ENCODE measurements at places on chromosomes 7 and 10.

GRCh38 chr7:120738816-120739215 is 119.1 kb downstream of the TSPAN12 start:
- DNase-seq: no peak

DNA sequence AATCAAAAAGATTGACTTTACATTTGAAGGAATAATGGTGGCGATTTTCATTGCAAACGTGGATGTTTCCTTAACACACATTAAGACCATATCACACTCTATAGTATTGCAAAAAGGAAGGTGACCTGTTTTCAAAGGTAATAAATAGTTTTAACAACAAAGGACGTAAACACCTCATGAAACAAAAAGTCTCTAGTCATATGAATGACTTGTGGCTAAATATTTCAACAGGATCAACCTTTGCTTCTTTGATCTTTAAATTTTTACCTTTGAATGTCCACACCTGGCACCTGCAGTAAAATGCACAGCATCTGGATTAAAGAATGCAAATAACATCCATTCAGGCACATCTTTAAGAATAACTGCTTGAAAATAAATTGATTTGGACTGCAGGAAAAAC is 30.0 kb upstream of the FERD3L start:
- DNase-seq: no peak

DNA sequence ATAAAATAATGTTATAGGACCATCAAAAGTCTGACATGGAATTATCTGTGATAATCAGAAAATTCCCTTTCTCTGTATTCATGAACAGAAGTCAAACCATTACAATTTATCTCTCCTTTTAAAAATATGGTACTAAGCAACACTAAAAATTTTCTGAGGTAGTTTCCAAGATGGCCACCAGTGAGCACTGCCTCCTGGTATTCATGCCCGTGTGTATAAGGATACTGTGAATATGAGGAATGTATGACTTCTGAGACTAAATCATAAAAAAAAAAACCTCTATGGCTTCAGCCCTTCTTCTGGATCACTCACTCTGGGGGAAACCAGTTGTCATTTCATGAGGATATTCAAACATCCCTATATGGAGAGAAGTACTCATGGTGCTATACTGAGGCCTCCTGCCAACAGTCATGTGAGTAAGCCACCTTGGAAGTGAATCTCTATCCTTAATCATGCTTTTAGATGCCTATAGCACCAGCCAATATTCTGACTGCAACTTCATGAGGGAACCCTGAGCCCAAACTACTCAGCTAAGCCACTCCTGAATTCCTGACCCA is 41.1 kb downstream of the SIRT1 start:
- DNase-seq: no peak

- no peak for DNase-seq
Observed at GRCh38 chr10:94785211-94785610, 22.7 kb downstream of the CYP2C19 start.

GRCh38 chr7:97293031-97293430 is 175.5 kb downstream of the SDHAF3 start:
- DNase-seq: no peak

GRCh38 chr7:87119581-87119980 is 32.7 kb upstream of the DMTF1 start:
- DNase-seq: no peak

- DNase-seq: no peak
Observed at GRCh38 chr7:18347170-18347569, 148.4 kb upstream of the HDAC9 start.

DNA sequence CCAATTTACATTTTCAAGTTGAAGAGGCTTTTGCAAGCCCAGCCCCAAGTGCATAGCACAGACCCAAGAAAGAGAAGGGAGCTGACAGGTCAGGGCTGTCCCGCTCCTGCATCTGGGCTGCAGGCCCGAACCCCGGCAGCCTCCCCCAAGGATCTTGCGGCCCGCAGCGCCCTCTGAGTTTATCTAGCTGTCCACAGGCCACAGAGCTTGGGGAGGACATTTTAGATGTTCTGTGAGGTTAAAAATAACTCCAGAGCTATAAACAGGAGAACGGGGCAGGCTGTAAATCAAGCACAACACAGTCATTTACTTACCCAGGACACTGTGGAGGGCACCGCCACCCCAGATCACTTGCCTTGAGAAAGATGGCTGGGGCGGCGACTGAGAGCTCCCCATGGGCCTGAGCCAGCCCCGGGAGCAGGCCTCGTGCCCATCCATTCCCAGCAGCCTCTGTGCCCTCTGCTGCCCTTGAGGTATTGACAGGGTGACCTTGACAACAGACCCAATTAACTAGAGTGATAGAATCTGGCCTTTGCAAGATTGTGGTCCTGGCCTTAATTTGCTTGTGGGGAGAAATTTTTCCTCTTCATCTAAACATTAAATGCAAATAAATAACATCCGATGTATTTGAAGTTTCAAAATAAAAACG is 563.0 kb downstream of the TCERG1L start:
- no peak for DNase-seq

GRCh38 chr10:1381339-1381738 is 325.2 kb downstream of the WDR37 start:
- no peak for DNase-seq

- DNase-seq: no peak
Observed at GRCh38 chr7:98075801-98076200, 30.9 kb upstream of the LMTK2 start.

DNA sequence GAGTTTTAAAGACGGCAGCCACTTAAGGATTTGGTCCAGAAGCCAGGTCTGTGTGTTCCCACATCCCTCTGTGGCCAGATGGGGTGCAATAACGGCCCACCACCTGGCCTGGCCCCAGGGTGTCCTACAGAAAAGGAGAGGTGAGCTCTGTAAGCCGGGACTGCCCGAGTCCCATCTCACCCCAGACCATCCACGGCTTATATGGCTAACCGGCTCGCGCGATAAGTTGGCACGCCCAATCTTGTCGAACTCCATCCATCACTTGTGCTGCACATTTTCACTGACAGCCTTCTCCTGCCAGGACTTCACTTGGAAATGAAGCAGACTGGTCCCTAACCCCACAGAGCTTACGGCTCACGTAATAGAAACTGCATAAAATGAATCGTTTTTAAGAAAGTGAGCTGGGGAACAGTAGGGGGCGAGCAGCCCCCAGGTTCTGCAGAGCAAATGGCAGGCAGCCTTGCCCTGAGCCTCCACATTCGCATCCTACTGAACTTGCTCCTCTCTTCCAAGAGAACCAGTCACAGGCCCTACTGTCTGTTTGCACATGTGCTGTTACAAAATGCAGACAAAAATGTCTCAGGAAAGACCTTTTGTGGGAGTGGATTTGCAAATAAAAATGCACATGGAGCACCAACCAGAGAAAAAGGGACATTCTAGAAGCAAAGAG is 98.2 kb downstream of the TNS3 start:
- DNase-seq: peak; percentile 16

GRCh38 chr10:110860576-110861241 is 11.0 kb upstream of the PDCD4 start:
- no peak for DNase-seq

DNA sequence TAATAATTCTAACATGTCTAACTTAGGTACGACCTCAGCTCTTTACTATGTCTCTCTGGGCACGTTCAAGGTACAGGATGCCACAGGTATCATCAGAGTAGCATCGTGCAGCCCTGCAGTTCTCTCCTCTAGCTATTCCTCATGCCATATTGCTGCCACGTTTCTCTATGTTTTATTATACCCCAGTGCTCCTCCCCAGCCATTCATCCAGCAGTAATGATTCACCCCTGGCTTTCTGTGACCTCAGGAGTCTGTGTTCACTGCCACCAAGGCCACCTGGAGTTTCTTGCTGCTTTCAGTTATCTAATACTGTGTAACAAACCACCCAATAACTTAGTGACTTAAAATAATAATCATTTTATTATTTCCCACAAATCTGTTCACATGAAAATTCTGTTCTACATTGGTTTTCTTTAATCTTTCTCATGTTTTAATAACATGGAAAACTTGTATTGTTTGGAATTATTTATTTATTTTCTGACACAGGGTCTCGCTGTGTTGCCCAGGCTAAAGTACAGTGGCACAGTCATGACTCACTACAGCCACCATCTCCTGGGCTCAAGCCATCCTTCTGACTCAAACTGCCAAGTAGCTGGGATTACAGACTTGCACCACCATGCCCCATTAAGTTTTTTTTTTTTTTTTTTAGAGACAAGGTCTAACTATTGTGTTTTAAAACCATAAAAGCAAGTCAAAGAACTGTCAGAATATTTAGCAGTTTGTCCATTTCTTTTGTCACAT is 21.8 kb downstream of the REEP3 start:
- no peak for DNase-seq

DNA sequence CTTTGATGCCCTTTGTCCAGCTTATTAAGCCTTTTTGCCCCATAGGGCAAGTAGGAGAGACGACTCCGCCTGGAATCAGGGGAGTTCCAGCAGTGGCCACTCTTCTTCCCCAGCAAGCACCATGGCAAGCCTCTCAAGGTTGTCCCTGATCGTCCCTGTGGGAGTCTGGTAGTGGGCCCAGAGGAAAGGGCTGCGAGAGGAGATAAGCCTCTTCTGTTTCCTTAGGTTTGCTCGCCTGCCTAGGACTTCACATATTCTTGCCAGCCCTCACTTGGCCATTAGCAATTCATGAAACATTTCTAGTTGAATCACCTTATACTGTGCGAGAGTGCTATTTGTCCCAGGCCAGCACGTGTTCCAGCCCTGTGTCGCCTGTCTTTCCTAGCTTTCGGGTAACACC is 47.8 kb upstream of the CPN1 start:
- DNase-seq: peak; percentile 46

DNA sequence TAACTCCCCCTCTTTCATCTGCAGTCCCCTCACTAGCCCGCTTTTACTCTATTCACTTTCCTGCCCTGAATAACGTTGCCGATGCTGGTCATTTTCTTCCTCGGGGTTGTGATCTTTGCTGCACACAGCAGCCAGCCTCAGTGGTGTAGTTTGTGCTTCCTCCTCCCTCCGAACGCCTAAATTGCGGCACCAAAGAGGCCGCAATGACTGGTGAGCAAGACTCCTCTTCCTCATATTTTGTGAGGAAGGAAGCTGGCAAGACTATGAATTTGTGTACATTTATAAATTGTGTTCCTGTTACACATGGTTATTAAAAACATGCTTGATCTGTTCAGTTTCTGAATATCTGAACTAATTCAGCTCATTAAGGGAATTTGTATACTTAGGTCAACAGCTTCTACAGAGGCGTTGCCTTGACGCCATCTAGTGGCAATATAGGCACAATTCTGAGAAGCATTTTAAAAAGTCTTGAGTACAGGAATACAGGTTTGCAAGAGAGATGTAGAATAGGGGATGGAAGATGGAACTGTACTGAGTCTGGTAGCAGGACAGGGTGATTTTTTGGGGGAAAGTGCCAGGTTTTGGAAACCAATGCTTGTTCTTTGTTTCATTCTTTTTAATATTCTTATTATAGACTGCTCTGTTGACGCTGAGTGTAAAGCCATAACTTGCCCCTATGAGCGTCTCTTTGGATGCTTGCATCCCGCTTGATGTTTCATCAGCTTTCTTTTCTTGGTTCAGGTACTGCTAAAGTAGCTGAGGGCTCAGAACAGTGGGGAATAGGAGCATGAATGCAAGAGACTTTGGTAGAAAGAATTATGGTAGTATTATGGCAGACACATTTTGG is 4.1 kb upstream of the TAS2R5 start:
- DNase-seq: no peak

DNA sequence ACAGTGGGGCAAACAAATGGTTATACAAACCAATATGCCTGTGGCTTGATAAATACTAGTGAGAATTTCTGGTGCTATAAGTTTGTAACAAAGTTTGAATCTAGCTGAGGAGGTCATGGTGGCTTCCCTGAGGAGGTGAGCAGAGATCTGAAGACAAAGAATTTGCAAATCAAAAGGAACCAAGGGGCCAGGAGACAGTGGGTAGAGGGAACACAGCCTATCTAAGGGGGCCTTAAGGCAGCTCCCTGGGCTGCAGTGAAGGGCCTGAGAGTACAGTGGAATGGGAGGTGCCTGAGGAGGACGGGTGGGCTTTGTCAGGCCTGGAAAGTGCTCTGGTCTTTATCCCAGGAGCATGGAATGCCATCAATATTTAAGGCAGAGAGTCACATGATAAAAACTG is 21.8 kb downstream of the RNF133 start:
- DNase-seq: no peak

DNA sequence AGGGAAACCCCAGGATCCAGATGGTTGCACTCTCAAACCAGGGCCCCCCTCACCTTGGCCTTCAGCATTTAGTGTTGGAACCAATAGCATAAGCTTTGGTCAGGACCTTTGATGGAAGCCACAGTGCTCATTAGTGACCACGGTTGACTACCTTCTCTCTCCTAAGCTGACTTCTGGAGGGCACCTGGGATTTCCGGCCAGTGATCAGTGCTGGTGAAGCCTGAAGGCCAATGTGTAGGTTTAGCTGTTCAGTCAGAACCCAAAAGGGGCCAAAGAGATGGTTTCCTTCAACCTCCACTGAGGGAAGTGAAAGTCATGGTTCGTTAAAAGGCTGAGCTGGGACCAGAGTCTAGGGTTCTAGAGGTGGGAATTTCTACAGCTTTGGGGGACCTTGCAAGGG is 46.4 kb downstream of the TCF7L2 start:
- DNase-seq: no peak

- no peak for DNase-seq
Observed at GRCh38 chr7:106777674-106778299, 87.3 kb upstream of the PIK3CG start.

- DNase-seq: no peak
Observed at GRCh38 chr7:64890761-64891362, 12.2 kb upstream of the ZNF273 start.

DNA sequence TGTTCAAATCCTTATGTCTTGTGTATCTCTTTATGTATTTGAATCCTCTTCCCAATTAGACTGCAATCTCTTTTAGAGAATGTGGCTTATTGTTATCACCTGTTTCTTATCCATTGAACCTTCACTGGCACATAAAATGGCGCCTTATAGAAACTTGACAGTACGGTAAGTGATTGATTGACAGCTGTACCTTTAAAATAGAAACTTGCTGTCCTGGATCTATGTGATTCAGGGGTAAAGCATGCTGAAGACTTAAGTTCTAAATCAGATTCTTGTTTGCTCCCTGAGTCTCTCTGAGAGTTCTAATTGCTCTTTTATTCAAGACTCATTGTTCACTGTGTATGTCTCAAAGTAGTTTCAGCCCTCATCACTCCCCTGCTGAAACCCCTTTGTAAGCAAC is 91.3 kb downstream of the CACNB2 start:
- DNase-seq: no peak

- DNase-seq: no peak
Observed at GRCh38 chr7:106236065-106236464, 48.7 kb downstream of the NAMPT start.

DNA sequence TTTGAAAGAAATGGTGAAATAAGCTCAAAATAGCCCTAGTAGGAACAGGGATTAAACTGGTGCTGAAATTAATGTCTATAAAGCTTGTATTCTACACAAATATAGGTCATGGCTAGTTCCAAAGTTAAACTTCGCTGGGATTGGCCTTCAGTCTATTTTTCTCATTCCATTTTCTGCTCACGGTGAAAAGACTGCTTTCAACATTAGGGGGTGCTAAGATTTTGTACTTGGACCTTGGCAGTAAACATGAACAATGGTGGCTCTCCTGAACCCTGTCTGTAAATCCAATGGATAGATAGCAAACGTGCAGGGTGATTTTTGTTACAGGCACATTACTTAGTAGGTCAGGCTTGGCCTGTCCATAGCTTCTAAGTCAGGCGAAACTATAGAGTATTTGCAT is 36.0 kb upstream of the RSU1 start:
- DNase-seq: no peak

GRCh38 chr10:33256458-33256857 is 78.0 kb downstream of the NRP1 start:
- no peak for DNase-seq

All from left cardiac atrium (tissue), 4 donors.